ENCODE measurements at places on chromosomes 3 and 15.

GRCh38 chr3:27628026-27628750 lies 93.9 kb downstream of the EOMES start:
- no peak for DNase-seq

- peak; percentile 18 for DNase-seq
Measured at GRCh38 chr3:32842531-32842931, 24.7 kb downstream of the TRIM71 start.

GRCh38 chr3:132160198-132160597 lies 125.4 kb upstream of the CPNE4 start:
- no peak for DNase-seq

GRCh38 chr15:84400017-84400740 lies 164.6 kb downstream of the GOLGA6L4 start:
- no peak for DNase-seq
